NCI-H1092 (cell line): ENCODE measurements at places on chromosomes 3 and 15.

DNA sequence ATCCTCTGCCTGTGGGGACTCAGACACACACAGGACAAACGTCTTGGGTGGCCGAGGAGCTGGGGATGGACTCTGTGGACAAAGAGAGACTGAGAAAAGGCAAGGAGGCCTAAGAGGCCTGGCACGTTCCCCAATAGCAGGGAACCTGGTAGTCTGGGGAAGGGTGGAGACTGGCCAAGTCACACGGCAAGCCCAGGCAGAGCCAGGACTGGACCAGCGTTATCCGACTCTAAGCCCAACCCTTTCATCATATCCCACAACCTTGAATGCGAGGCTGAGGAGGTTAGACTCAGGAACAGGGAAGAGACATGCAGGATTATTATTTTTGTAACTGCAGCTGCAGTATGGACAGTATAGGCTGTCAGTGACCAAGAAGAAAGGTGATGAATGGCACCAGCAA lies 53.4 kb downstream of the SLC6A11 start:
- DNase-seq = no peak

DNA sequence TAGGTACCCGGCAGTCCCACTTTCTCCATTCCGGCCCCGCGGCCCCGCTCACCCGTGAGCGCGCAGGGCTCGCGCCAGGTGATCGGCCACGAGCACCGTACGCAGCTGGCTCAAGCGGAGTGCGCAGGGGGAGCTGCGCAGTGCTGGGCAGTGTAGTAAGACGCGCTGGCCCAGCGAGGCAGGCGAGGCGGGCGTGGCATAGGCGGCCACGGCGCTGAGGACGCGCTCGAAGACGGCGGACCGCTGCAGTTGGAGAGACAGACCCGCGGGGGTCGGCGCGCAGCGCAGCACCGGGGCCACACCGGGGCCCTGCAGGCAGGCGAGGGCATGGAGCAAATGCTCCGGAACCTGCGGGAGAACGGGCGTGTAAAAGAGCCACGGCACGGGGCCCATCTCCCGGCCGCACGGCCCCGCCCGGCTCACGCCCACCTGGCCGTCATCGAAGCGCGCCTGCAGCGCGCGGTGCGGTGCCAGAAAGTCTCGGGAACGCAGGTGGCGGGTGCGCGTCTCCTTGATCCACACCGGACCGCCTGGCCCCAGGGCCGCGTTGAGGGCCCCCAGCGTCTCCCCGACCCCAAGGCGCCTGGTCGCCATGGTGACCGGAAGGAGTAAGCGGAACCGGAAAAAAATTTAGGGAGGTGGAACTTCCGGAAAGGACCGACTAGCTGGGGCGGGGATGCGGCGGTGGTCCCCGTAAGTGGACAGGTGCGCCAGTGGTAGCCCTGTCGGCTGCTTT lies at the start of gene DALRD3:
Gene DALRD3 (minus strand): TSS at position 610 of the 736 bp plus-strand sequence. CDS start 16 bp downstream, at position 594.
- peak; percentile 59 for DNase-seq

- DNase-seq = no peak
Measured at GRCh38 chr3:71754610-71755253, 1.1 kb downstream of the GPR27 start.

- no peak for DNase-seq
Measured at GRCh38 chr3:170090601-170090981, 52.8 kb downstream of the GPR160 start.

GRCh38 chr3:129585949-129586657 lies 20.4 kb downstream of the PLXND1 start:
- DNase-seq = no peak

- DNase-seq = no peak
Measured at GRCh38 chr3:11671648-11672100, 28.0 kb upstream of the VGLL4 start.

- no peak for DNase-seq
Measured at GRCh38 chr3:161014843-161015749, 90.1 kb downstream of the B3GALNT1 start.

DNA sequence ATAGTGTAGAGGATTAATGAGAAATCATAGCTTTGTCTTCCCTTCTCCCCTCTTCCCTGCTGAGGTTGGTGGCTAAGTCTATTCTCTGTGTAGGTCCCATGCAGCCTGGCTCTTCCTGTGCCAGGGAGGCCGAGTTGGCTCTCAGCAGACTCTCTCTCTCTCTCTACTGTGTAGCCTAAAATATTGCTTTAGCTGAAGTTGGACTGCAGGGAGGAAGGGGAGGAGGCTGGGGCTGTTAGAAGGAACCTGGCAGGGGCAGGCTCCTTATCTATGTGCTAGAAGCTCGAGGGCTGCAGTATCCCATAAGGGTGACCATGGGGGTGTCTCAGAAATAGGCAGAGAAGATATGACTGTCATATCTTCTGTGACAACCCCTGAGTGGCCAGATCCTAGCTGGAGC lies 160.8 kb downstream of the EPHB1 start:
- DNase-seq = no peak

DNA sequence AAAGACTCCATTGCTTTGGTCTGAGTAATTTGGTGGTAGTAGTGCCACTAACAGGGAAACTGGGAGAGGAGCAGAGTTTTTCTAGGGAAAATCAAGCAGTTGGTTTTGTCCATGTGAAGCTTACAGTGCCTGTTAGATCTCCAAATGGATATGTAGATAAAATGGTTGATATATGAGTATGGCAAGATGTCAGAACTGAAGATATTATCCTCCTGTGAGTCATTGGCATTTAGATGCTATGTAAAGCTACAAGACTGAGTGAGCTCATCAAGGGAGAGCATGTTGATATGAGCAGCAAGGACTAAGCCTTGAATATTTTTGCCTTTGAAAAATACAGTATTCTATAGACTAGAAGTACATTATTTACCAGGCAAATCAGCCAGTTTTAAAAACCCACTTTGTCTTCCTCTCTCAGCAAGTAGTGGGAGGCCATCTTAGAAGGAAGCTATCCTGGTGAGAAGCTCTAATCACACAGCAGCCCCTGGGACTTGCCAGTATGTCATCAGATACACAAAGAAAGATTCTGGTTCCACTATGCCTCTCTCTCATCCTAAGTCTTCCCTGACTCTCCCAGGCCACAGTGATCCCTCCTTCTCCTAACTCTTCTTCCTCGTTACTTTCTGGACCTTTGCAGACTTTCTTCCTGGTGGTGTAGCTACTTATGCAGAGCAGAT lies 77.4 kb upstream of the ANKRD28 start:
- DNase-seq = no peak

- DNase-seq = no peak
Measured at GRCh38 chr3:95615592-95616310, 1198.6 kb upstream of the EPHA6 start.

- DNase-seq = peak; percentile 46
Measured at GRCh38 chr3:134308350-134308891, 57.8 kb upstream of the RYK start.

GRCh38 chr3:88979760-88980159 lies 127.7 kb upstream of the EPHA3 start:
- no peak for DNase-seq

DNA sequence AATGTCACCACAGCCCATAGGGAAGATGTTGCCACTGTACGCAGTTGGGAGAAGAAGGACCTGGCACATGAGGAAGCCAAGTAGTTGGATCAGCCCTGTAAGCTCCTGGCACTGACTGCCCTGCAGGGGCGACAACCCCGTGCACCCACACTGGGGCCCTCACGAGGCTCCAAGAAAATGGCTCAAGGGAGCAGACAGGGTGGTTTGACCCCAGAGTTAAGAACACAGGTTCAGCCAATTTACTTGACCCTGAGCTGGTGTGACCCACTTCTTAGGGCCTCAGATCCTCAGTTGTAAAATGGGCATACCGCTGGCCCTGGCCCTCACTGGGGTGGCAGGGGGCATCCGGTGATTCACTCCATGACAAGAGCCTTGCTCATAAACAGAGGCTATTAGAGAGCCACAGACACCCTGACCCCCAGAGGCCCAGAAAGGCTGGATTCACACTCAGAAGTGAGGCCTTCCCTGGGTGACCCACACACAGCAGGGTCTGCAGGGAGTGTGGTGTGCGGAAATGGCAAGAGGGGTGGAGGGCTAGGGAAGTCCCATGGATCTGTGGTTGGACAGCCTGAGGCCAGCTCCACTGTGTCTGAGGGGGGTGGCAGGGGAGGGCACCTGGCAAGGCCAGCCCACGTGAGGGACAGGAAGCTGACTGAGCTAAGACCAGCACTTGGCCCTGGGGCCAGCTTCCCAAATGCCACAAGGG lies 1.7 kb upstream of the HHATL start:
- no peak for DNase-seq

DNA sequence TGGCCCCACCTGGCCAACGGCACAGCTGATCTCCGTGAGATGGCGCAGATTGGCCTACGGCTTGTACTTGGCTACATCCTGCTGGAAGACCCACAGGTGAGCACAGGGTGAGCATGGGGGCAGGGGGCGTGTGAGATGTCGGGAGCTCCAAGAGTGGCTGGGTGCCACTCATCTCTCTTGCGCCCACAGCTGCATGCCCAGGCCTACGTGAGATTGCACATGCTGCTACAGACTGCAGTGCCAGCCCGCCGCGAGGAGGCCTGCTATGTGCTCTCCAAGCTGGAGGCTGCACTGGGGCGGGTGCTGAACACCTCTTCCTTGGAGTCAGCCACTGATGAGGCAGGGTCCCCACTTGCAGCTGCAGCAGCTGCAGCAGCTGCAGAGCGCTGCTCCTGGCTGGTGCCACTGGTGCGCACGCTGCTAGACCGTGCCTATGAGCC lies 22.3 kb downstream of the NBEAL2 start:
- DNase-seq = no peak

DNA sequence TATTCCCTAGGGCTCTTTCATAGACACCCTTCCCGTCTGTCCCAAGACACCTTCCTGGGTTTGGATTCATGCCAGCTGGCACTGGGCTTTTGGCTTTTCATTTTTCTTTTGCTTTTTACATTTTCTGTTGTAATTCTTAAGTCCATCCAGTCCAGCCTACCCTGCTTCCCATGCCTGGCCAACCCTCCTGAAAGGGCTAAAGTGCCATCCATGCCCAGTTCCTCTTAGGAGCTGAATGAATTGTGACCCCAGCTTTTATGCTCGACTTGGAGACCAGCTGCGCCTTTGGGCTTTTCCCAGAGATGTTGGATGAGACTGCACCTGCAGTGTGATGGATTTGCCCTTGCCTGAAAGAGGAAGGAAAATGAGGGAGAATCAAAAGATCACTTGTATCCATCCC lies 25.8 kb downstream of the LRRN1 start:
- DNase-seq = no peak

GRCh38 chr3:164397462-164397861 lies 680.8 kb downstream of the SI start:
- no peak for DNase-seq

- DNase-seq = no peak
Measured at GRCh38 chr3:122799322-122799721, 4.5 kb downstream of the SLC49A4 start.

DNA sequence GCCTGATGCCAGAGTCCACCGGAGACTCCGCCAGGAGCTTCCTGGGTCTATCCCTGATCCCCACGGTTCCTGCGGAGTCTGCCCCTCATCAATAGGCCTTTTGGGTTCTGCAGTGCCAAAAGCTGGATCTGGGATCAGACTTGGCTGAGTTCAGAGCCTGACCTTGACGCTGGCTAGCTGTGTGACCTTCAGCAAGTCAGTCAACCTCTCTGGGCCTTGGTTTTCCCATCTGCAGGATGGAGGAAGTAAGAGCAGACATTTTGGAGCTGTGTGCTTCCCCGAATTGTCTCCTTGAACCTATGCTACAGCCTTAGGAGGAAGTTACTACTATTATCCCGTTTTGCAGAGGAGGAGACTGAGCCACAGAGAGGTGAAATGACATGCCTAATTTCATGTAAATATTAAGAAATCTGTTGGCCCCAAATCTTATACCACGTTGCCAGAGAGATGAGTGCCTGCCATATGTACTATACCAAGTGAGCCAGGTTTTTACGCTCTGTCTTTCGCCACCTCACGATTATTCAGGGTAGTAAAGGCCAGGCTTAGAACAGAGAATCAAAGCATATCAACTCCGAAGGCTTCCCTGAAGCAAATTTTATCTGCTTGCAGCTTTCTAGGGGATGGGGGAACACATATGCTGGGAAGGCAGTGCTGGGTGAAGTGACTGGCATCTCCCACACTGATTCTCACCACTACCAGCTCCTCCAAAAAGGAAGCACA lies 112.5 kb downstream of the SRGAP3 start:
- no peak for DNase-seq

DNA sequence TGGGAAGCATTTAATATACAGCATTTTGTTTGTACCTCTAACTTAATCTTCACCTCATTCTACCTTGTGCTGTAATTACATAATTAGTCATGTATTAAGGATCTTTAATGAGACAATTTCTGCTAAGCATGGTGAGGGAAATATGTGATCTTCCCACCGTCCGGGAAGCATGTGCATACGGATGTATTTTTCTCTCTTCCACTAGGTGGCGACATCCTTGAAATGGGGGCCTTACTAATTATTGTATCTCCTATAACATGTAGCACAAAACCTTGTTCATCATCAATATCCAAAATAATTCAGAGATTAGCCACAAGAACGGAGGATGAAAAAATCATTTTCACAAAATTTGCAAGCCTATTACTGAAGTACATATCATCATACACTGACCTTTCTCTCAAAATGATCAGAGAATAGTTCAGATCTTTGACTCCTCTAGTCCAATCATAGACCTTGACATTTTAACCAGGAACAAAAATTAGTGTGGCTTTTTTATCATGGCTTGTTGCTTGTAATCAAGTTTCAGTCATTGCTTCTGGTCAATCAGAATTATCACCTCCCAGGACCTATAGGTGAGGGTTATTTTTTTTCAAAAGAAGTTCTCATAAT lies 148.9 kb upstream of the GBE1 start:
- DNase-seq = peak; percentile 10

DNA sequence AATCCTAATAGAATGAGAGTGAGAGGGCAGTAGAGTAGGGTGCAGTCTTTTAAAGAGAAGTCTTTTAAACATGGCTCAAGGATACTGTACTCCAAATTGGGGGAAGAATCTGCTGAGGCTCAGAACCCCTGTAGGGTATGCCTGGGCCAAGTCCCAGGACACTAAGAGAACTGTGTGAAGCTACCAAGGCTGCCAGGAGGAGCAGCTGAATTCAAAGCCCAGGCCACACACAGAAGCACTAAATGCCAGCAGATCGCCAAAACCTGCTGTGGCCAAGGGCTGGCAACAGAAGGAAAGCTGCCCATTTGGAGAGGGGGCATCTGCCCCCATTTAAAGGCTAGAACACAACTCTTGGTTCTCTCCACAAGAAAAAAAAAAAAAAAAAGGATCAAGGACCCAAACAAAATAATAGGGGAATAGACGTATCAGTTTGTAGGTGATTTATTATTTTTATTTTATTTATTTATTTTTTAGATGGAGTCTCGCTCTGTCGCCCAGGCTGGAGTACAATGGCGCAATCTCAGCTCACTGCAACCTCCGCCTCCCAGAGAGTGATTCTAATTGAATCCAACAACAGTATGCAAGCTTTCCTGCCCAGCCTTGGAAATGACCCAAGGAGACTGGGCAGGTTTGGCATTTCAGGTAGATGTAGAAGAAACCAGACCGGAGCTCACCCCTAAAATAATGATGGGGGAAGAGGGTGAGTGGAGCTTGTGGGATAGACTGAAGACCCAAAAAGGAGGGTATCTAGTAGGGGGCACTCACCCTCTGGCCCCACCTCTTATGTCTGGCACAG lies 279.0 kb upstream of the WNT5A start:
- no peak for DNase-seq

DNA sequence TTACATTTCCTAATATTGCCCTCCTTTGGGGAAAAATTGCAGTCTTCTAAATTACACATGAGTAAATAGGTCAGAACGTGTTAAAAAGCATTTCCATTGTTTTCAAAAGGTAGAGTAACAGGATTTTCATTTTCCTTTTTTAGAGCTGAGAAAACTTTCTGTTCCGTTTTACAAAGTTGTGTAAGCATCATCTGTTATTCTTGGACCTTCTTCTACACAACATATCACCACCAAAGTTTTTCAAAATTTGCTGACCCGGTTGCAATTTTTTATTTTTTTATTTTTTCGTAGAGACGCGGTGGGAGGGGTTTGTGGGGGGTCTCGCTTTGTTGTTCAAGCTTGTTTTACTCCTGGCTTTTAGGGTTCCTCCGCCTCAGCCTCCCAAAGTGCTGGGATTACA lies 1.1 kb downstream of the CCDC39 start:
- no peak for DNase-seq
